Activated CD8-positive, alpha-beta memory T cell treated with anti-CD3 and anti-CD28 coated beads for 1 hour (primary cell): ENCODE measurements at places on chromosomes 7 and 10.

- no peak for DNase-seq
These were observed 25.6 kb downstream of the KCNH2 start for GRCh38 chr7:150952331-150953050.

DNA sequence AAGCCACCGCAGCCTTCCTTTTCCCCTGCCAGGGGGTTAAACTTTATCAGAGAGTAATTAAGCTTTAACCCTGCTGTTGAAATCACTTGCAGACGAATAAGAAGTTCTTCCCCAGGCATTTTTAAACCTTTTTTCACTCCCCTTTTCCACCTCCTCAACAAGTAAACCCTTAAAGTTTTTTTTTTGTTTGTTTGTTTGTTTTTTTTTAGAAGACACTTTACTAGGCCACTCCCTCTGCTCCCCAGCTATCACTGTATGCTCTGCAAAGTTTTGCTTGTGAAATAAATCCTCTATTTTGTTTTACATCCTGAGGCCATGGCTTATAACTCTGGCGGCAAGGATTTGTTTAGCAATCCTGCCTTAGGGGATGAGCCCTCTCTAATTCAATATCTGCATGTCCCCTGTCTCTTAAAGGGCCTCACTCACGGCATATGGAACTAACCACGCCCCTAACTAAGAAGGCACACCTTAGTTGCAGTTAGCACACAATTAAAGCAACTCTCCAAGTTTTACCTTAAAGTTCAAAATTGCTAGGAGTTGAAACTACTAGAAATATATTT lies 1354.7 kb upstream of the LRRTM3 start:
- no peak for DNase-seq

DNA sequence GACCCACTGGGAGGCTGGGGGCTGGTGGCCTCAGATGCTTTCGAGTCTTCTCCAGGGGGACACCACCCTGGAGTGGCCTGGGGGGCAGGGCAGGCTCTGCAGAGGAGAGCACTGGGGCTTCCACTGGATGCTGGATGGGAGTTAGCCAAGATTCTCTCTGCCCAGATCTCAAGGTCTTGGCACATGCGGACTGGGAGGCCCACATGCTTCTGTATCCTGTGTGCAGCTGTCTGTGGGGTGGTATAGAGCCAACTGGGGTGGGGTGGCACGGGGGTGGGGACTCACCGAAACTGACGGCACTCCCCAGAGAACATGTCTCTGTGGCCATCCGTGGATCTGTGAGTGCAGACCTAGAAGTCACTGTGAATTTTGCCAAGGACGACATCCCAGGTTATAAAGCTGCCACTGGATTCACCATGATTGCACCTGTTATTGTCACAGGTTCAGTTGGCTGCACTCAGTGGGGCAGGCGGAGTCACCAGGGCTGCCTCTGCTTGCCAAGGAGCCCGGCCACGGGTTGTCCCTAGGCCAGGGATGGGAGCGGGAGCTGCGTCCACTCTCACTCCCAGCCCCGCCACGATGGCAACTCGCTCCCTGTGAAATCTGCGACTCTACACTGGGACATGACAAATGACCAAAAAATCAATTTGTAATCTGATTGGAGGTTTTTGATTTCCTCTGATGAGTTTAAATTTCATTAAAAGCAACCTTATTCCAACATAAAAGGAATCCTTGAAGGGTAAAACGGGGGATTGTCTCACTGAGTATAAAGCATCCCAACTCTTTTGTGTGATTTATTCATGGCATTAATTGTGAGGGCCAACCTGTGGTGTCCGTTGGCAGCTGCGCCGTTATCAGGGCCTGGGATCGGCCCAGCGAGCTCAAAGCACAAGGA lies 131.3 kb downstream of the EBF3 start:
- no peak for DNase-seq

- DNase-seq, result no peak
These were observed 492.3 kb upstream of the AUTS2 start for GRCh38 chr7:69105981-69106380.

- no peak for DNase-seq
These were observed 695.5 kb downstream of the INHBA start for GRCh38 chr7:41007351-41007751.

- no peak for DNase-seq
These were observed 52.4 kb upstream of the LRRC17 start for GRCh38 chr7:102860351-102860811.

DNA sequence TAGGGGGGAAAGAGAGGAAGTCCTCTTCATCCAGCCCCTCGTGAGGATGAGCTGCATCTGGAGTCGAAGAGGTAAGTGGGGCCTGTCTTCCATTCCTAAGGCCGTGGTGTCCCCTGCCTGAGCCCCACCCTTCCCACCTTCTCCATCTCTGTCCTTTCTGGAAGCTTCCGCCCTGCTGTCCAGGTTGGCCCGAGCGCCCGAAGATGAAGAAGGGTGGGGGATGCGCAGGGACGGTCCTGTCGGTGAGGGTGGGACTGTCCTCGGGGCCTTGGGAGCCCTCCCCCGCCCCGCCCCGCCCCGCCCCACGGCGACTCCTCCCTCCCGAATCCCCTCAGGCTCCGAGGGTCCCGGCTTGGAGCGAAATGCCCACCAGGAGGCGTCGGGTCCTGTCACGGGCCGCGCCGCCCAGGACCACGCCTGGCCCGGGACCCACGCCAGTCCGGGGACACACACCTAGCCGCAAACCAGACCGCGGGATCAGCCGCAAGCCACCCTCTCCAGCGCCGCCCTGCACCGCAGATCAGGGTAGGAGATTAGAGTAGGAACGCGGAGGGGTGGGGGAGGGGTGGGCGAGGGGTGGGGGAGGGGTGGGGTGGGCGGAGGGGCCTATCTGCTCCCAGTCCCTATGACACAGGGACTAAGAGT lies 15.3 kb downstream of the GPRIN2 start:
- DNase-seq, result no peak

DNA sequence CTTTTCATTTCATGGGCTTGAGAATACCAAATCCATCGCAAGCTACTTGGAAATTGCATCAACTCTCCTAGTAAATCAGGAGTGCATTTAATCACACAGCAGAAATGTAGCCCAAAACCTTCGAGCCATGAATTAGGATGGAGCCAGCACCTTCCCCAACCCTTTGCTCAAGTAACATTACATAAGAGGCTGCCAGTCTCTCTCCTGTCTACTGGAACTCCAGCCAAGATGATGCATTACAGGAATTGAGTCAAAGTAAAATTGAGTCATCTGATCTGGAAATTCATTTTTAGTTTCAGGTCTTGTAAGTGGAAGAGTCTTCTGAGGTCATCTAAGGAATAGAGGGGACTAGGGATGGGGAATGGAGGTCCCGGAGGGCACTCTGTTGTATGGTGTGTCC lies 69.7 kb upstream of the FHIP2A start:
- no peak for DNase-seq

- DNase-seq, result no peak
These were observed 242.1 kb downstream of the CDC14C start for GRCh38 chr7:49166441-49166840.

DNA sequence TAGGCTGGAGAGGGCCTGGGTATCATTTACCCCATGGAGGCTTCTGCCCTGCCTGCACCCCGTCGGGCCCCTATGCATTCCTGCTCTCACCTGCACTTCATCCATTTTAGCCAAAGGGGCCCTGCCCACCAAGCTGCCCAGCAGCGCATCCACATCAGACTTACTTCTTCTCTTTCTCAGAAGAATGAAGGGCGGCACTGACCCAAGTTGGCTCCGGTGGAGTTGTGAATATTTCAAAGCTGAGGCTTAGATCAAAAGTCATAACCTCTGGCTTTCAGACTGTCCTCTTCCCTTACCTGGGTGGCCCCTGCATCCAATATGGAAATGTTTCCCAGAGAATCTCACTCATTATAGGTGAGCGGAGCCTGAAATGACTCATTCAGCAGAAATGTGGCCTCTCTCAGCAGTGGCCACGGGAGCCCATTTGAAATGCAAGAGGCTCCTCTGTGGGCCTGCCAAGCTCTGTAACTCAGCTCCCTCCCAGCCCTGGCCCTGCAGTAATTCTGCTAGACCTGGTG lies 117.6 kb upstream of the TCF7L2 start:
- DNase-seq, result no peak

GRCh38 chr7:51187941-51188340 lies 128.7 kb downstream of the COBL start:
- no peak for DNase-seq

- DNase-seq, result no peak
These were observed 223.7 kb upstream of the PRSS58 start for GRCh38 chr7:142481548-142481947.

- DNase-seq, result no peak
These were observed 152.9 kb downstream of the ADAM12 start for GRCh38 chr10:126235091-126235978.

DNA sequence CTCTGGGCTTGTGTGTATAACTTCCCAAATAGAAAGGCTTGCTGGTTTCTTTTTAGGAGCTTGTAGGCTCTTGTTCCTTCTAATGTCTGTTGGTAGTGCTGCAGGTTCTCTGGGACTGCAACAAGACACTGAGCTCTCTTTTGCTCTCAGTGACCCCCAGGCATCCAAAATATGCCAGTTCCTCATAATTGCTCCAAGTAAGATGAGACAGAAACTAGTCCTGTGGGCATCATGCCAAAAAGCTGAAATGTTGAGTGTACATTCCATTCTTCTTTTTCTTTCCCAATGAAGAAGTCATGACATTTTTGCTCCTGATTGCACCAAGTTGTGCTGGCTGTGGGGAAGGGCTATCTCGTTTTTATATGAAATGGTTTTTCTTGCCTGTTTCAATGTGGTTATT lies 7.1 kb upstream of the BTBD16 start:
- DNase-seq, result no peak

DNA sequence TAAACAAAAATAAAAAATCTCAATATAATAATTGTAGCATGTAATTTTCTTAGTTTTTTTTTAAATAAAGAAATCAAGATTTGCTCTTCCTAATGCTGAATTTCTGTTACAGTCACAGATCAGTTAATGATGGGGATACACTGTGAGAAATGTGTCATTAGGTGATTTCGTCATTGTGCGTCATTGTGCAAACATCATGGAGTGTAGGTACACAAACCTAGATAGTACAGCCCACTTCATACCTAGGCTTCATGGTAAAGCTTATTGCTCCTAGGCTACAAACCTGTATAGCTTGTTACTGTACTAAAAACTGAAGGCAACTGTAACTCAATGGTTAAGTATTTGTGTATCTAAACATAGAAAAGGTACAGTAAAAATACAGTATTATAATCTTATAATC lies 74.4 kb upstream of the LSM8 start:
- DNase-seq, result no peak

DNA sequence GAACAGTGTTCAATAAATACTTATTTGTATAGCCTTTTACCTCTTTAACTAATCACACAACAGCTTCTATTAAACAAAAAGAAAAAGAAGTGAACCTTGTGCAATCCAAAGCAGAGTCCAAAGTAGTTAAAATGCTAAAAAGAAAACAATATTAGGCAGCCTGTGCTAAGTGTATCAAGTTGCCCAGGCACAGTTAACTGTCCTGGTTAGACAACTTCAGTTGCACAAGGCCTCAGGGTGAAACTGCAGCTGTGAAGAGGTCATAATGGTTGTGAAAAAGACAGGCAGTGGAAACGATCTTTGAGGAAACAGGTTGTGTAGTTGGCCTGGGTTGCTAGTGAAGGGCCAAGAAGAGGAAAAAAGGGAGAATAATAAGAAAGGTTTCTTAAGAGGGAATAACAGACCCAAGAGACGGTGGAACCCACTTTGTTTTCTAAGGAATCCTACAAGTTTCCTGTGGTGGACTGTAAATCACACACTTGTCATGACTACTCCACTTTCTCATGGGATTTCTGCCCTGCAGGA lies 6.0 kb upstream of the CROT start:
- DNase-seq, result no peak

GRCh38 chr10:113665806-113666354 lies 2.0 kb upstream of the NRAP start:
- DNase-seq, result no peak

GRCh38 chr7:77866370-77866769 lies 67.8 kb downstream of the PHTF2 start:
- no peak for DNase-seq

GRCh38 chr10:129921801-129922597 lies 42.1 kb downstream of the EBF3 start:
- no peak for DNase-seq

- DNase-seq, result no peak
These were observed 181.3 kb upstream of the FEZF1 start for GRCh38 chr7:122485856-122486255.

DNA sequence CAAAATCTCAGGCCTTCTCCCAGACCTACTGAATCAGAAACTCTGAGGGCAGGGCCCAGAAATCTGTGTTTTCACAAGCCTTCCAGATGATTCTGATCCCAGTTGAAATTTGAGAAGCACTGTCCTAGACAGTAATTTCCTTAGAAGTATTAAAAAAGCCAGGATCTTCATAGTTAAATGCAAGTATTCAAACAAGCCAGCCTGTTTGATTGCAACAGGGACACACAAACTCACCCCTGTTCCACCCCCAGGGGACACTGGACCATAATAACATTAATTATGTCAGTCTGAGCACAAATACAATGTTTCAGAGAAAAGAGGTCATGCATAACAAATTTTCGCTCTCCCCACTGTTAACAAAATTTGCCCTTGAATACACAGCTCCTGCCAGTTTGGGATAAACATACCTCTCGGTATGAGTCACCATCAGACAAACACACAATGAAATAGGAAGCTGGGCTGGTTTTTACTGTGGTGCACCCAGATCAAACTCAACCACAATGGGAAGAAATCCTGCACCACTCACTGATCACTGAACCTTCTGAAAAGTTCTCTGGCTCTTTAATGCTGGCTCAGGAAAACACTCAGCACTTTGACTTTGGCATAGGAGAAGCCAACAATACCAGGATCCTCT lies 34.3 kb downstream of the ABLIM1 start:
- DNase-seq, result no peak

- DNase-seq, result no peak
These were observed 8.8 kb upstream of the EPHB4 start for GRCh38 chr7:100835903-100836811.

- DNase-seq, result no peak
These were observed 172.3 kb downstream of the C1GALT1 start for GRCh38 chr7:7354674-7355073.

GRCh38 chr10:131102676-131103075 lies 208.8 kb downstream of the TCERG1L start:
- no peak for DNase-seq

DNA sequence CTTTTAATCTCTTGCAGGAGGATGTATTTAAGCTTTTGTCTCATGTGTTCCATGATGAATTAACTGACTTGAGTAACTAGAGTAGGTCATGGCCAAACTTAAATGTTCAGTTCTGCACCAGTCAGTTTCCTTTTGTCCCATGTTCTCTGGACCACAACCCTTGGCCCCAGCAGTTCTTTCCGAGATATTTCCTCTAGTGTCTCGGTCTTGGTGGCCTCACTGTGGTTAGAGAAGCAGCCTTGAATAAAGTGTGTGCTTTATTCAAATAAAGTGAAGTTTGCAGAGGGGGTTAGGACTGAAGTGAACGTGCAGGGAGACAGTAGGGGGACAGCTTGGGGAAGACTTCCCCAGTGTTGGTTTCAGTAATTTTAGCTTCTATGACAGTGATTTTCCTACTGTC lies 9.3 kb downstream of the ZNF212 start:
- DNase-seq, result no peak

- DNase-seq, result no peak
These were observed 3.8 kb downstream of the LMTK2 start for GRCh38 chr7:98110249-98111022.

GRCh38 chr10:8035006-8035640 lies 19.4 kb upstream of the GATA3 start:
- no peak for DNase-seq
